ENCODE measurements at places on chromosomes 6 and 20. TPM values are rescaled to one million over a fixed set of nuclear protein-coding genes. Genes with fewer than 3 reads are reported as not detected.

Gene ANKEF1
- total RNA-seq, result 0.73 TPM

Gene PHACTR2
- 70.0 TPM for total RNA-seq

Gene KIAA1755
- 5.4 TPM for total RNA-seq

Gene NKX2-2
- total RNA-seq, result not detected

Gene SAMD10
- 6.0 TPM for total RNA-seq

DNA sequence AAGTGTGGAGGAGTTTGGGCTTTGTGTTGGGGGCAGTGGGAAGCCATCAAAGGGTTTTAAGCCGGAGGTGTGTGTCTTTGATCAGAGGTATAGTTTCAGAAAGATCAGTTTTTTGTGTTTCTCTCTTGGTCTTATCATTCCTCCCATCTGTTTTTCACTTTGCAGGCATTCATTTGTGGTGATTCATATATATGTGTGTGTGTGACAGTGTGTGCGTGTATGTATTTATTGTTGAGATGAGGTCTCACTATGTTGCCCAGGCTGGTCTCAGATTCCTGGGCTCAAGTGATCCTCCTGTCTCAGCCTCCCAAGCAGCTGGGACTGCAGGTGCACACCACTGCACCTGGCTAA is 11.1 kb upstream of the SERINC3 start:
- DNase-seq, result no peak

GRCh38 chr6:149221774-149222070 is 95.8 kb upstream of the TAB2 start:
- no peak for DNase-seq

DNA sequence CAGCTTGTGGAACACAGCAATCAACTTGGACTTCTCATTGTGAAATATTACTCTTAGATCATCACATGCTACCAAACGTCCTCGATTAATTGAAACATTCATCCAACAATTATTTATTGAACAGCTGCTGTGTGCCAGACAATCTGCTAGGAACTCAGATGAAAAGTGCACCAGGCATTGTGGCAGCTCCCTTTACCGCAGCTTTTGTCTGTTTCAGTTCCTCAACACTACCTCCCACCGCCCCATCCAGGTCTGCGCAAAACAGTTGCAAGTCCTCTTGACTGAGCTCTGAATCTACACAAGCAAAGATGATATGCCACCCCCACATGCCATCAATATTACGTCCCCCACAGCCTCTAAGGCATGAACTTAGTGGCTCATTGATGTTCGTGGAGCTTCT is 1094.4 kb upstream of the MAP3K7 start:
- DNase-seq, result no peak

DNA sequence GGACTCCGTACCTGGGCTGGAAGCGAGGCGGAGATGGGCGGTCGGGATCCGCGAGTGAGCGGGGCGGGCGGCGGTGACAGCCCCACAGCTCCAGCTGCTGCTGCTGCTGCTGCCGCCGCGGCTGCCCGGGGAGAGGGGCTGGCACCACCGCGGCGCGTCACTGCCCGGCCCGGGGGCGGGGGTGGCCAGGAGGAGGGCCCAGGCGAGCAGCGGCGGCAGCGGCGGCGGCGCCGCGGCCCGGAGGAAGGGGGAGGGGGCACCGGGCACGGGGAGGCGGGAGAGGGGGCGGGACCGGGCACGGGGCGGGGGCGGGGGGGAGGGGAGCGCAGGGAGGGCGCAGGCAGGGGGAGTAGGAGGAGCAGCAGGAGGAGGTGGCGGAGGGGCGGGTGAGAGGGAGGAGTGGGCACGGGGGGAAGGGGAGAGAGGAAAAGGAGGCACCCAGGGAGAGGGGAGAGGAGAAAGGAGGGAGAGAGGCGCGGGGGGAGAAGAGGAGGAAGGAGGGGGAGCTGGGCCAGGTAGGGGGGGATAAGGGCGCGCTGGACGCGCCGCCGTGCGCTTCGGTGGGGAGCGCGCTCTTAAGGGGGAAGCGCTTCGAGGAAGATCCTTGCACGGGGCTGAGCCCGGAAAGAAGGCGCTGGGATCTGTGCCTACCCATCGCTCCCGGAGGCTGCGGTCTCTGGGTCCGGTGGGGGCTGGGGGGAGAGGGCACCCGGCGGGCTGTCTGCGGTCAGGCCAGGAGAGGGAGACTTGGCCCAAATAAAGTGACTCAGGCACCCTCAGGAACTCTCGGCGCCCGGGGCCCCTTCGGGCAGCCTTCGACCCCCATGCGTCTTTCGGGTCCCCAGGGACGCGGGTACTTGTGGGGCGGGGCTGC is 101.5 kb downstream of the NOL4L start:
- DNase-seq, result peak; percentile 75

DNA sequence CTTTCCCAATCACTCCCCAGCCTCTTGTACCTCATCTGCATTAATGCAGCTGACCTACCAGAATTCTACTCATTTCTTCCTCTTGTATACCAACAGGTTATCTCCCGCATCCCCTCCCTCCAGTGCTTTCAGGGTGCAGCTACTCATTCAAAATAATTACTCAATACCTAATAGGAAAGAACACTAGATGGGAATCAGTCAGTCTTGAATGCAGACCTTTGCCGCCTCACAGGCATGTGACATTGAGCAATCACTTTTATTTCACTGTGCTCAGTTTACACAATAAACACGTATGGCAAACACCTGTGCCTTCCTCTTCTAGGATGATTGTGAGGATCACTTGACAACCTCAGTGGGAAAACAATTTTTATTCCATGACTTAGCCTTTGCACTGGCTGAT is 13.3 kb downstream of the ZSCAN31 start:
- DNase-seq, result no peak

DNA sequence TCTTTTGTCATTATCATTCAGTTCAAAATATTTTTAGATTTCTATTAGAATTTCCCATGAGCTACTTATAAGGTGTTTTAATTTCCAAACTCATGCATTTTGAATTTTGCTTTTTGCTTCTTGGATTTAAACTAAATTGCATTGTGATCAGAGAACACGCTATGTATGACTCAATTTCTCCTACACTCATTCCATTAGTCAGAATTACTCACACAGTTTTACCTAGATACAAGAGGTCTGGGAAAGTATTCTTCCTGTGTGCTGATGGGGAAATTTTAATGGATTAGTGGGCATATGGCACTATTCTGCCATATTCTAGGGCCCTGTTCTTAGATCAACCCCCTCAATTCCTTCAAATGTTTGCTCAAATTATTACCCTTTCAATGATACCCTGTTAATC is 49.9 kb upstream of the BMP5 start:
- no peak for DNase-seq

DNA sequence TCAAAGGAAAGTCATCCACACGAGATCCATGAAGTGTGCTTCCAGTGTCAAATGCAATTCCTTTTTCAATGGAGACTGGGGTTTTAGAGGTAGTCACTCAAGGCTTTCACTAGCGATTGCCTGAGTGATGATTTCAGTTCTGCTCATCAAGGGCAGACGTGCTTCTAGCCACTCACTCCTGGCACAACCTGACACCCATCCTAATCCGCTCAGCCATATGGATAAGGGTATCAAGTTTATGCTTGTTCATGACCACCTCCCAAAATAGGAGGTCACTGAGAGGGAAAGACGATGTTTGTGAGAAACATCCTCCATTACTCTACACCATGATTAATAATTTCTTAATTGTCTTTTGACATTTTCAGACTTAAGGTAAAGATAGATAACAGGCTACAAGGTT is 91.3 kb upstream of the HEY2 start:
- DNase-seq, result no peak

- DNase-seq, result no peak
These were observed 7.5 kb downstream of the TOMM34 start for GRCh38 chr20:44952731-44953130.

DNA sequence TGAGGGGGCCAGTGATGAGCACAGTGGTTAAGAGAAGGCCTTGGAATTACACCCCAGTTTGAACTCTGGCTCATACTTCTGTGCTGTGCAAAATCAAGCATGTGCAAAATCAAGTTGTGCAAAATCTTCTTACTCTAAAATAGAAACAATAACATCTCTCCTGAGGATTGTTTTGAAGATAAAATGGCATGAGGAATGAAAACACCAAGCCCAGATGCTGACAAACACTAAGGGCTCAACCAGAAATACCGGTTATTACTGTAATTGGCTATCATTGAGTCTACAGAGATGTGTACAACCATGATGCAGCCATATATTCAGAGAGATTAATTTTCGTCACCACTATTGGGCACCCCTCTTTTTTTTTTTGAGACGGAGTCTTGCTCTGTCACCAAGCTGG is 5.9 kb upstream of the BCAS1 start:
- DNase-seq, result no peak

- peak; percentile 85 for DNase-seq
These were observed 5.4 kb upstream of the PLAGL1 start for GRCh38 chr6:144013486-144013909.

- no peak for DNase-seq
These were observed 68.6 kb upstream of the PRSS16 start for GRCh38 chr6:27178860-27179259.

DNA sequence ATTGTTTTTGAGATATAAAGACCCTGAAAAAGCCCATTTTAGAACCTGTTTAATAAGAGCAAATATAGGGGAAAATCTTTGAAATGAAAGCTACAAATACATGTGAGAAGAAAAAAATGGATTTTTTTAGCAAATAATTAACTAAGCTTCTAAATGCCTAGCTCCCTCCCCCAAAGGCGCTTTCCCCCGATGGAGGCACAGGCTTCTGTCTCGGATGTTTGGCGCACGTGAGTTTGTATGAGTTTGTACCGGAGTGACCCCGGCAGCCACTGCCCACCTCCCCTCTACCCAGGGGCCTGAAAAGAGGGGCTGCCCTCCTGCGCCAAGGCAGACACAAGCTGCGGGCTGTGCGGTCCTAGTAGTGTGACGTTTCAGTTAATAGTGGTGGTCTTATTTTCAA is 50.4 kb upstream of the TMEM181 start:
- no peak for DNase-seq

- DNase-seq, result no peak
These were observed 43.6 kb downstream of the ADTRP start for GRCh38 chr6:11734861-11735613.

DNA sequence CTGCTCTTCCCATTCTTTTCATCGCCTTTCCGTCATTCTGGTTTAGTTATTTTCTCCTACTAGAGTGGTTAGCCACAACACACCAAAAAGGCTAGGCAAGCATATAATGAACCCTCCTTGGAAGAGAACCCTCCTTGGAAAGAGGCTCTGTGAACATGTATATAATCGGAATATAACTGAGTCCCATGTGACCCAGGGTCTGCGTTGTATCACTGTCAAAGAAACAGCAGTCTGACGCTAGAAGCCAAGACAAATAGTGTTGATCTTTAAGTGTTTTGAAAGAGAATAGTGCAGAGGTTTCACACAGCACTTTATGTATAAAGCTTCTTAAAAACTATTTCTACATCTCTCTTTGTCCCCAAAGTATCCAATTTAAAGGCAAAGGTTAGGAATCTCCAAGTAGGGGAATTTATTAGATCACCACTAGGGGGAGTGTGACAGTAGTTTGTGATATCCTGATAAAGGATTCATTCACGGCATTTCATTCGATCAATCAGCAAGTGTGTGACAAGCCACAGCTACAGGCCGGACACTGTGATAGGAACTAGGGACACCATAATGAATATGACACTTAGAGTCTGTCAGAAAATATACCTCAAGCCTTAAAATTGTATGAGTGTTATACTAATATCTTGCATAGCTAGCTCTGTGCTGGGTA is 395.3 kb downstream of the CD109 start:
- no peak for DNase-seq

Measured in Right ventricle myocardium superior (tissue), 1 donor.